ENCODE measurements at places on chromosomes 3 and 15.

DNA sequence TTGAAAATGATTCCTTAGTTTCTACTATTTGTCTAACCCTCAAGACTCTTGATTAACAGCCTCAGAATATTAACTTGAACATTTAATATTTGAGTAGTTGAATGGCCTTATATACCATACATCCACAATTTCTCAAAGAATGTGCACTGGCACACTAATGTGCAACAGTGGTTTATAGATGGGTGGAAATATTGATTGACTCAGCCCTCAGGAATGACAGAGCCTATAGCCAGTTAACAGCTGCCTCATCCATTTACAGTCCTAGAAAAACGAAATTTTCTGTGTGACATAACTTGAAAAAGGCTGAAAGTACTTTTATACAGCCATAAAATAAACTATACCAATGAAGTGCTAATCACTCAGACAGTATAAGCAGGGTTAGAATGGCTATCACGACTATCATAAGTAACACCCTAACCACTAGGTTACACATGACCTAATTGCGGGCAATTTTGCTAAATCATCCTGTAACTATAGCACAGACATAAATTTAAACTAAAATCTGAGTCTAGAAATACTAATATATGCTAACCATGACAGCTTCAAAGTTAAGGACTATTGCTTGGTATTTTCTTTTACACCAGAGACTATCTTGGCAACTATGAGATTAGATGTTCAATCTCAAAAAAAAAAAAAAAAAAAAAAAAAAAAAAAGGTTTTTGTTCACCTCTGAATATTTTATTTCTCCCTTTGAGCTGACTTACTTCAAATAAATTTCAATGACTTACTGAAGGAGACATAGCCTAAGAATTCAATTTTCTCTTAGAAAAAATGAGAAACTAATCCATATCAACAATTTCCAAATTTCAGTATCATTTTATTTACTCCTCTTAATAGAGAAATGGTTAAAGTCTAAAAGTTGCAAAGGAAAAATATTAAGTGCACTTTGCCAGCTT, 9.3 kb downstream of the SECISBP2L start:
- DNase-seq: peak; percentile 85

GRCh38 chr15:90782442-90782841, 65.3 kb downstream of the BLM start:
- DNase-seq: no peak

DNA sequence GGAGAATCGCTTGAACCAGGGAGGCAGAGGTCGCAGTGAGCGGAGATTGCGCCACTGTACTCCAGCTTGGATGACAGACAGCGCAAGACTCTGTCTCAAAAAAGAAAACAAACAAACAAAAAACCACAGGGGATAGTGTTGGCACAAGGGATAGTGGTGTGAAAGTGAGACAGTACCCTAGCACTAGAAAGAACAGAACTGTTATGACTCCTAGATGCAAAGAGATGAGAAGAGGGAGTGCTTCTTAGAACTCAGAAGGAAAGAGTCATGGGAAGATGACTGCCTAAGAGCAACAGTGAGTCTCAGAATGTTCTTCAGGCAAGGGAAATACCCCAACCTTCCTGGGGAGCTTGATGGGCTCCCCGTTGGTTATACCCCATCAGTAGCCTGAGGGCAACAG, 17.8 kb upstream of the ZNF770 start:
- DNase-seq: no peak

GRCh38 chr3:54067055-54067698, 55.2 kb upstream of the CACNA2D3 start:
- no peak for DNase-seq

GRCh38 chr15:52054381-52054780, 35.4 kb downstream of the MAPK6 start:
- DNase-seq: no peak

- DNase-seq: no peak
Measured at GRCh38 chr15:44084171-44084570, 110.9 kb downstream of the FRMD5 start.

DNA sequence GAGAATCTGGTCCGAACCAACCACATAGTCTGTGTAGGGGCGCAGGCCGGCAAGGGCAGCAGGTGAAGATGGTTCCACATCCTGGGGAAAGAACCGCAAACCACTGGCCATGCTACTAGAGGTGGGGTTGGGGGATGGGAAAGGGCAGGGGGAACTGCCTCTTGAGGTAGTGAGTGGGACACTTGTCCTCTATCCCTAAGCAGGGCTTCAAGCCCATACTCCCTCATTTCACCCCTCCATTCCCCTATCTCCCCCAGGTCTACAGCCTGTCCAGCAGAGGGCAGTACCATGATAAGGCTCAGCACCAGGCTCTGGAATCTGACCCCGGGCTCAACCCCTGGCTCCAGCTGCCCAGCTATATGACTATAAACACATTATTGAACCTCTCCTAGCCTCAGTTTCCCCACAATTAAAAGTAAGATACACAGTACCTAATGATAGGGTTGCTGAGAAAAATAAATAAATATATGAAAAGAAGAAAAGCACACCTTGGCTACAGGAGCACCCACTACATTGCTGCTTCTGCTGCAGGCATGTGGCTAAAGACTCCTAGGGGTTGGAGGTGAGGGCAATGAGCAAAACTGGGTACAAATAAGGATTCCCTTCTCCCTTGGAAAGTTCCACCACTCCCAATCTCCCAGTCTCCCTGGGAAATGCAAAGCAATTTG, 6.3 kb downstream of the GORASP1 start:
- DNase-seq: peak; percentile 38

GRCh38 chr3:127072221-127072771, 89.4 kb downstream of the PLXNA1 start:
- no peak for DNase-seq

DNA sequence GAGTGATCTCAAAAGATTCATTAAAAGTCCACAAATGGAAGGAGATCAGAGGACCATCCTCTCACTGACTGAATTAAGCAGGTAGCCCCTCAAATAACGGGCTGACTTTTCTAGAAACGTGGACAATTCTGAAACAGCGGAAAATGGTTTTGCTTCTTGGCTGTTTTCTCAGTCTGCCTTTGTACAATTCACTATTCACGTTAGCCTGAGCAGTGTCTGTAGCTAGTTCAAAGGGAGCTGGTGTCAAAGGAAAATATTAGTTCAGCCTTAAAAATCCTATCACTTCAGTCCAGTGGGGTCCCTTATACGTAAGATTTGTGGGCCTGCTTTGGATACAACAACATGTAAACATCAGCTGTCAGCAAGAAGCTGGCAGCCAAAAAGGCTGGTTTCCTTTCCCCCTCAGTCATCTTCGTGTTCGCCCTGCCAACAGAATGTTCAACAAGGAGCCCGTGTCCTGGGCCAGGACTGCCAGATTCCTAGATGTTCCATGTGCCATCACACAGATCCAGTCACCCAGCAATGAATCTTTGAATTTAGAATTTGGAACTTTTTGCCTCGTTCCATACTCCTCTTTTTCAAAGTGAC, 19.3 kb downstream of the LMCD1 start:
- DNase-seq: no peak

DNA sequence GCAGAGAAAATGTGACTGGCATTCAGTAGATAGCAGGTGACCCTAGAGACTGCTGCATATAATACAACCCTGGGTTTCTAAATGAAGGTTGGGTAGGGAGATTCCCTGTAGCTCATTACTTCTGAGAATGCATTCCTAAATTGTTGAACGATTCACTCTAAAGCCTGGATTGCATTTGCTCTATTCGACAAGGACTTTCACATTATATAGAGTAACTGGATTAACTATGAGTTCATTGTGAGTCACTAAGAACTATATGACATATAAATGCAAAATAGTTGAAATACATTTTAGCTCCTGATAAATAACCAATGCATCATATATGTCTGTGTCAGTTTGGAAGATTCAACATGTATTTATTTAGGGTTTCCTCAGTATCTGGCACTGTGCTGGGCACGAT, 294.7 kb upstream of the CCDC54 start:
- DNase-seq: peak; percentile 47

DNA sequence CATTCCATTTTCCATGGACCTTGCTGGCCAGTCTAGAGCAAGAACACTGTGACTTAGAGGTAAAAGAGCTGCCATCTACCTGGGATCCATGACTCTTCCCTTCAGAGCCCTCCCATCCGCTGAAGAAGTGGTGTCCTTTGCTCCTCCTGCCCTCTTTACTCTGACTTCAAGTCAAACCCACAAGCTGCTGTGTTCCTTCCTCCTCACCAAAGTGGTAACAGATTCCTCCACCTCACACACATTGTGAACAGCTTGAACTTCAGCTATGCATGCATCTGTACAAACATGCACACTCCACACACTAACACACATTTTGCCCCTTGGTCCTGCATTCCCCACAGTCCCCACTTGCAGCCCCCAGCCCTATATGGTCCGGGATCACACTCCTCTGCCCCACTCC, 990 bp downstream of the IQCF5 start:
- DNase-seq: no peak

DNA sequence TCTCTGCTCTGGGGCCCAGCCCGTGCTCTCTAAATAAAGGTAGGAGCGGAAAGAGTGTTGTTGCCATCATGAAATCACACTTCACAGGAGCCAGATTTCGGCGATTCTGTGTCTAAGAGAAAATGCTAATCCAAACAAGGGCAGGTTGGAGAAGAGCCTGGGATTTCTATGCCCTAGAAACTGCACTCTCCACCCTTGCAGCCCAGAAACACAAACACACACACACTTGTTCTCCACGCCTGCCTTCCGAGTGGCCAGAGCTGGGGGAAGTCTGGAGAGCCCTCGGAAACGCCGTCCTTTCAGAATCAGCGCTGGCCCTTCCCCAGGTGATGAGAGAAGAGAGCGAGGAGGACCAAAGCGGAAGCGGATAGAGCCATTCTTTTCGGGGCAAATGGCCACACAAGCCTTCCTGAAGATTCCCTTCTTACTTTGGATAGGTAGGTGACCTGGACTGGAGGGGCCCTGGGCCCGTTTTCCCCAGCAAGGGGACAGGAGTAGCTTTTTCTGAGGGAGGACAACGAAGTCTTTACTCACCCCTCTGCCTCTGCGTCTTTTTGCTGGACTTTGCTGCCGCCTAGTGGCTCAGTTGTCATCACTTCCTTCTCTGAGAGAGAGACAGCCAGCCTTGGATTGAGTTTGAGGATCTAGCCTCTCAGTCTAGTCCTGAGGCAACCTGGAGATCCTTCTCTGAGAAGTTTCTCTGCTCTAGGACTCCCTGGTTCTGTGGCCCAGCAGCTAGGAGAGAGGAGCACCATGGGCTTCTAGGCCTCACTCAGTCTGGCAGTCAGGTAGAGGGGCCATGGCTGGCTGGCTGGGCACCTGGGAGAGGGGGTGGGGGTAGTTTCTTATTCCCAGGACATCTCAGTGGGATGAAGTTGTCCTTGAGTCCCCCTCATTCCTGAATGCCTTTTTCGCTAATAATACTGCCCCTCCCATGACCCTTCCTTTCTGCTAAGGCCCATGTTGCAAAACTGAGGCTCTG, 37.7 kb downstream of the SENP8 start:
- DNase-seq: peak; percentile 79

DNA sequence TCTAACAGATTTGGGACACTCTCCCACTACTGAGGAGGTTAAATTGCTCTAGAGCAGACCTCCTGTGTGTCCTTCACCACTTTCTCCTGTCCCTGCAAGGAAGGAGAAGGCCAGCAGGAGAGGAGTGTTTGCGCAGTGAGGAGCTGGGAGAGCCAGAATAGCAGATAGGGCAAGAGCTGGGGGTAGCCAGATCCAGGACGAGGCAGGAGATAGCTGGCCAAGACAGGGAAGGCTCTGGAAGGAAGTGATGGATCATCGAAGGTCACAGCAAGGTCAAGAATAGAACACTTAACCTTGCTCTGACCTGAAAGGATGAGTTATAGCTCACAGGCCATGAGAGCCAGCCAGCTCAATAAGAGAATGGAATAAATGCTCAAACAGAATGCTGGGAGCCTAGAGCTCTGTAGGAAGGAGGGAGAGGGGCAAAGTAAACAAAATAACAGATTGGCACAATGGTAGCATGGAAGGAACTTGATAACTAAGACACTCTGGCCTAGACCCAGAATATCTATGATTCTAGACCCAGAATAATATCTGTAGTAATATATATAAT, 37.5 kb upstream of the FSIP1 start:
- no peak for DNase-seq

- DNase-seq: no peak
Measured at GRCh38 chr3:118181274-118181673, 853.4 kb downstream of the IGSF11 start.

GRCh38 chr15:92584105-92584504, 71.5 kb downstream of the FAM174B start:
- no peak for DNase-seq

DNA sequence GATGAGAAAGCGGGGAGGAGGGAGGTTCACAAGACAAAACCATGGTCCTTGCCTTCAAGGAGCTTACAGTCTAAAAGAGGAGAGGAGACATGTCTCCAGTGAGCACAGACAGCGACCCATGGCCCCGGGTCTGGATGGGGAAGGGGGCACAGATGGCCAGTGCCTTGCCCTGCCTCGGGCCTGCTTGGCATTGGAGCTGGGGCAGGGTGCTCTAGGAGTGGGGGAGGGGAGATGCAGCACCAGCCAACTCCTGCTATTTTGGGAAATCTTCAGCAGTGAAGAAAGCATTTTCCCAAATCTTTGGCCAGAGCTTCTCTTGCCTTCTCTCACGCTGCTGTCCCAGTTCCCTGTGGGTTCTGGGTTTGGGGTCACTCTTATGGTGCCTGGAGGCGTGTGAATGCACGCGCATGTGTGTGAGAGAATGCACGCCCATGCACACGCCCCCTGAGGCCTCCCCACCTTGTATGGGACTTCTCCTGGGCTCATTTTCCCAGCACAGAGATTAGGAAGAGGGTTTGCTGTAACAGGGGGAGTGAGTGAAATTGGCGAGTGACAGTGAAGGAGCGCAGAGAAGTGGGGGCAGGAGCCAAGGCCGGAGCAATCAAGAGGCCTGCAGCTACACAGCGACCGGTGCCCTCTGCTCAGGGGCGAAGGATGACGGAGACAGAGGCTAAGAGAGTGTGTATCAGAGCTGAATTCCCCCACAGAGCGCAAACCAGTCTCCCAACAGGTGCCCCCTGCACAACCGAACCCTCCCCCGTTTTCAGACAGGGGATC, 71.5 kb downstream of the SEMA5B start:
- DNase-seq: no peak

DNA sequence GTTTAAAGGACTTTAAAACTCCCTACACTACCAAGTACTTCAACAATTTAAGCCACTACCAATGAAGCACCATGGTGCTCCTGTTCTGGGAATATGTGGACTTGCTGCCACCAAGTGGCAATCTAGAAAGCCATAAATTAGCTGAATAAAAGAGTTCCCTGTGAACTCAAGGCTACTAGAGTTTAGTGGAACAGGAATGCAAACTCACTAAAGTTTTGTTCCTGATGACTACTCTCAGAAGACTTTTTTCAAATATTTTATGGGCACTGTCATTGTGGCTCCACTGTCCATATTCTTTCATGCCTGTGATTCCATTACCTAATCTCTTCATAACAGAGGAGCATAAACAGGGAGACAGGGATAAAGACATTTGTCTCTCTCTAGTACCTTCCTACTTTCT, 63.9 kb downstream of the TMCC1 start:
- peak; percentile 95 for DNase-seq

GRCh38 chr15:73602446-73602843, 30.7 kb downstream of the NPTN start:
- no peak for DNase-seq

DNA sequence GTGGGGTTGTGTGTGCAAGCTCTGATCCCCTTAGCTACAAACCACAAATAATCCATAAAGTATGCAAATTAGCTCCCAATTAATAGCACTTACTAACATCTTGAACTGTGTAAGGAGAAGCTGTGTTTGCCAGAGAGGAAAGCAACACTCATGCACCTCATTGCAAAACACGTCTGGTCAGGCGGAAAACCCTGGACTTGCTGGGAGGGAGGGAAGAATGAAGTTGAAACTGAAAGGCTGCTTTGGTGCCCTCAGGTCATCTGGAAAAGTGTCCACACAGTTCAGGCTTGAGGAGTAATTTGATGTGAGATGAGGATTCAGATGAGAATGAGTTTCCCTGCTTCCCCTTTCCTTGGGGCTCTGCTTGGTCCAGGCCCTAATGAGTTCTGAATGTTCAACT, 185.5 kb upstream of the ANKRD28 start:
- peak; percentile 54 for DNase-seq

Data from fibroblast of skin of scalp (primary cell).